ENCODE measurements at places on chromosomes 16 and 17.

DNA sequence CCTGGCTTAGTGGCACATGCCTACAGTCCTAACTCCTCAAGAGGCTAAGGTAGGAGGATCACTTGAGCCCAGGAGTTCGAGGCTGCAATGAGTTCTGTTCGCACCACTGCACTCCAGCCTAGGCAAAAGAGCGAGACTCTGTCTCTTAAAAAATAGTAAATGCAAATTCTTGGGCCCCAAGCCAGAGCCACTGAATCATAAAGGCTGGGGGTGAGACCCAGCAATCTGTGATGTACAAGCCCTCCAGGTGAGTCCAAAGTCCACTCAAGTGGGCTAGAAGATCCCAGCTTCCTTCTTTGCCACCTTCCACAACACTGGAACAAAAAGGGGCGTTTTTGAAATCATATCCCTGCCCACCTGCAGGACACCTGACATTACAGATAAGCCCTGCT, 16.9 kb downstream of the TRIM25 start:
- DNase-seq, result no peak

DNA sequence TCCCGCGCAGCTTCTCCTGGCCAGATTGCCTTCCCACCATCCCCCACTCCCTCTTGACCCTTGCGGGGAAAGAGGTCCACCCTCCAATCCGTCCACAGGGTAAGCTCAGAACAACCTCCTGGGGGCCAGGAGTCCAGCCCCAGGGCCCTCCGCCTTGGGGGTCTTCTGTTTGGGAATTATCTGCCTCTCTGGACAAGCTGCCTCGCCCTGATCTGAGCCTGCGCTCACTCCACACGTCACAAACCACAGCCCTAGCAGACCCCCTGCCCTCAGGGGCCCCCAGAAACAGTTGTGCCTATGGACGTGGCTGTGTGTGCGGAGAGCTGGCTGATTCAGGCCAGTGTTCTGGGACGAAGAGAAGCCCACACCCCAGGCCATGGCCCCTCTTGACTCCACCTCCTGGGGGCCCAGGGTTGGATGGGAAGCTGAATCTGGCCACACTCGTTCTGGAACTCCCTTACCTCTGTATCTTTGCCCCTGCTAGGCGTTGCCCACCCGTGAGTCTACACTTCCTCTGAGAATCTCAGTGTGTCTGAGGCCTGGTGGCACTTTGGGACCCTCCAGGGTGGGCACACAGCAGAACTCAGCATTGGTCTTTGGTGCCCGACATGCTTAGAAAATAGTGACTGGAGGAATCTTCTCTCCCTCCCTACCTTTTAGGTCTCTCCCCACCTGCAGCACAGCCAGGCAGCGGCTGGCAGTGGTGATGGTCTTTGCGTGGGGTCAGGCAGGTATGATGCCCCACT, 119.9 kb upstream of the SMURF2 start:
- no peak for DNase-seq

GRCh38 chr16:67752641-67753040, 33.5 kb upstream of the GFOD2 start:
- no peak for DNase-seq

DNA sequence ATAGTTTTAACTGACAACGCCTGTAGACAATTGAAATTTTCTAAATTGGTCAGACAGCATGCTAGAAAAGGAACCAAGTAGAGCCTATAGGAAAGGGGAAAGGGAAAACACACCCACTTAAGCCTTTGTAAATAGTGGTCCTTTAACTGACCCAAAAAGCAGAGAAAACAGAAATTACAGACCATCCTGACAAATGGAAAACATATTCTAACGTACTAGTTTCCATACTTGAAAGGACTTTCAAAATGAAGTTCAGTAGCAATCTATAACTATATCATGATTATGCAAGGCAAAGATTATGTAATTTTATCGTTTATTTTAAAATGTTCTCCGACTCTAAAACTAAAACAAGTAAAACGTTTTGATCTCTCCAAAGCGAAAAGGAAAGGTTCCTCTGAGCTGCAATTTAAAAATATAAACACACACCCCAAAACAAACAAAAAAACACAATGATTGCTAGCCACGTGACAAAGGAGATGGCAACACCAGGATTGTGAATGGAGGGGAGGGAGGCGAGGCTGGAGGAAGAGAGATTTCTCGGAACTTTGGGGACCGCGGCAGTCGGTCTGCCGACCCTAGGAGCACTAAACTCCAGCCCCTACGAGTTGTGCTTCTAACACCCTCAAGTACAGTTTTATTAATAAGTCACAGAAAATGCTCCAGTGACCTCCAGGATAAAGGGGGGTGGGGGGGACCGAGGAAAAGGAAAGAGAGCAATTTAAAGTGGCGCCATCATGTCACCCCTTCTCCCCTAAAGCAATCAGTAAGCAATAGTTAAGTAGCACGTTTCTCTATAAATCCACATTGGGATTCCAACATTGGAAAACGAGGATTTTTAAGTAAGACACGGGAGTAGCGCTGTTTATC, 1.7 kb downstream of the KANSL1 start:
- DNase-seq, result peak; percentile 72
